ENCODE measurements at places on chromosomes 11 and 22.

GRCh38 chr11:60459345-60459744 is 3.7 kb downstream of the MS4A1 start:
- no peak for DNase-seq

DNA sequence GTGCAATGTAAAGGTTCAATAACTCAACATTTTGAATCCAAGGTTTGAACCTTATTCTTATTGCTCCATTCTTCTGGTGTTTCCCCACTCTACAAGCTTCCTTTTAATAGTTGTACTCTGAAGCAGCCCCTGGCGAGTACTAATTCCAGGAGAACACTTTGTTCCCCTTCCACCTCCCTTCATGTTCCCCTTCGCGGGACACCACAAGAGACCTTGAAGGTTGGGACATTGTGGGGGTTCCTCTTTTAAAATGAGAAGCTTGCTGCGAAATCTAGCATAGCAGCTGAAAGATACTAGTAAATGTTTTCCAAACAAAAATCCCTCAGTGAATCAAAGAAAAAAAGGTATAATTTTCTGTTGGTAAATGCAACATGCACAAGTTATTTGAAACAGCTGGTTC is 626.3 kb upstream of the LRRC4C start:
- no peak for DNase-seq

DNA sequence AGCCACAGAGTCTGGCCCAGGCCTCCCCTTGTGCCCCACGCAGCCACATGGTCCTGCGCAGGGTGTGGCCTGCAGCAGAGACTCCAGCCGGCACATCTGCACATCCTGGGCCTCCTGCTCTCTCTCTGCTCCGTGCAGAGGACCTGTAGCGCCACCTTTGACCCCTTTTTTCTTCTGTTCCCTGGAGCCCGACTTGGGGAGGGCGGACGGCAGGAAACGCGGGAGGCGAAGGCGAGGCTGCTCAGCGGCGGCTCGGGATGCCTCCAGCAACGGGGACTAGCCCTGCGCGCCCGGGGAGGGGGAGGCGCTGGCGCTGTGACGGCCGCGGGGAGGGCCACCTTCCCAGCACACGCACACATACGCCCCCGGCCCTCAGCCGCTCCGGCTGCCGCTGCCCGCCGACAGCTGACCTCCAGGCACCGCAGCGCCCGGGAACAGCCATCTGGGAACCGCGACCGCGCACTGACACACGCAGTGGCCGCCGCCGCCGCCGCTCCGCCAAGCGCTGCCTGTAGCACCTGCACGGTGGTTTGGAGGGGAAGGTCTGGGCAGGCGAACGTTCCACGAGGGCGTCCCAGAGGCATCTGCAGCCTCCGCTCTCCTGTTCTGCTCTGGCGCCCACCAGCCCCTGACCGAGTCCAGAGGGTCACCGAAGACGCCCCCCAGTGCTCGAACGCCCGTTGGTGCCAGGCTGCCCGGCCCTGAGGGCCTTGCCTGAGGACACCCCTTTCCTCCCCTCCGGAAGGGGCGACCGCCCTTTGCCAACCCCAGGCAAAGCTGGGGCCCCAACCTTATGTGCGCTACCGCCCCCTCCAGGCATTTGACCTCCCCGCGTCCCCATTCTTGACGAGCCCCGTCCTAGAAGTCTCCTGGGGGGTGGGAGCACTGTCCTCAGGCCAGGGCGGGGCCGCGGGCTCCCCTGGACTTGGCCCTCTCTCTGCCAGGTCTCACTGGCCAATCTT is 16.9 kb upstream of the C22orf42 start:
- DNase-seq = no peak

DNA sequence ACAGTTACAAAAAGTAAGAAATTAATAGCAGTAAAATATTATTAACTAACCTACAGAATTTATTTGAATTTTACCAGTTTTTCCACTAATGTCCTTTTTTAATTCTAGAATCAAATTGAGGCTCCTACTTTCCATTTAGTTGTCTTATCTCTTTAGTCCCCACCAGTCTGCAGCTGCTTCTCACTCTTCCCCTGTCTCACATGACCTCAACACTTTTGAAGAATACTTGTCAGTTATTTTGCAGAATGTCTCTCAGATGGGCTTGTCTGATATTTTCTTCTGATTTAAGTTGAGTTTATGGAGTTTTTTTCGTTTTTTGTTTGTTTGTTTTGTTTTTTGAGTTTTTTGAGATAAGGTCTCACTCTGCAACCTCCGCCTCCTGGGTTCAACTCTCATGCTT is 74.3 kb upstream of the ADORA2A start:
- DNase-seq = no peak

GRCh38 chr11:117572129-117572528 is 224.9 kb downstream of the DSCAML1 start:
- no peak for DNase-seq

GRCh38 chr22:25130462-25130861 is 69.2 kb upstream of the CRYBB3 start:
- DNase-seq = no peak

GRCh38 chr11:22930816-22931594 is 70.7 kb upstream of the CCDC179 start:
- no peak for DNase-seq

DNA sequence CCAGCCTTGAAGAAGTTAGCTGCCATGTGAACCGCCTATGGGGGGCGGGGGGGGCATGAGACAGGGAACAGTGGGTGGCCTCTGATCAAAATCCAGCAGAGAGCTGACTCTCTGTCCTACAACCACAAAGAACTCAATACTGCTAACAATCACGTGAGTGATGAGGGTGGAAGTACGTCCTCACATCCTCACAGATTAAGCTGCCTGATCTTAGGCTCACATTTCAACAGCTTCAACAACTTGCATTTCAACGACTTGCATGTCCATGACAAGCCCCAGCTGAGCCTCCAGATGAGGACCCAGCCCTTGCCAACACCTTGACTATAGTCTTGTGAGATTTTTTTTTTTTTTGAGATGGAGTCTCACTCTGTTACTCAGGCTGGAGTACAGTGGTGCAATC is 51.6 kb downstream of the CLMP start:
- DNase-seq = no peak

DNA sequence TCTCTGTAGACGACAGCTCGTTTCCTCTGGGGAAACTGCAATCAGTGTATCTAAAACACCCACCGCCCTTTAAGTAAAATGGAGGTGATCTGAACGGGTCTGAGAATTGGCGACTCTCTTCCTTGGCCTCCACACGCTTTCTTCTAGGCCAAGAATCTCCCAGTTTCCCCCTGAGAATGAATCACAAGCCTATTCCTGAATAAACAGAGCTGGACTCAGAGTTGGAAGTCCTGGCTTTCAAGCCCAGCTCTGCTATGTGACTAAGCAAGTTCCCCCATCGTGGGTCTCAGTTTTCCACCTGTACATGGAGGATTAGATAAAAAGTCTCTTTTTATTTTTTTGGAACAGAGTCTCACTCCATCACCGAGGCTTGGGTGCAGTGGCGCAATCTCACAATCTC is 200.4 kb downstream of the MN1 start:
- DNase-seq = no peak

DNA sequence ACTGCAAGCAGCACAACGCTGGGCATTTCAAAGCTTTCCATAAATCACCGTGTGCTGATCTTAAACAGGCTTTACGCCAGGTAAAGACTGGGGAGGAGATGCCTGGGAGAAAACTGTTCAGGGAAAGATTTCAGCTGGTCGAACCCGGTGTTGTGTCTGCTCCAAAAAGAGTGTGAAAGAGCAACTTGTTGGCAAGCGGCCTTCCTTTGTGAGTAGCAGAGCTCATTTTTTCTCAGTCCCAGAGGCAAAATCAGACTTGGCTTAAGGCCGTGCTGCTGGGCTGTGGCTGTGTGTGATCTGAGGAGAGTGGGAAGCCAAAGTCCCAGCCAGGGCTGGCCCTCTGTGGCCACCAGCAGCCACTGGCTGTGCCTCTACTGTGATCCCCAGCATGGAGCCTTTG is 75.7 kb upstream of the E2F8 start:
- no peak for DNase-seq
